Mononuclear cell (primary cell): ENCODE measurements at places on chromosomes 5 and 9. TPM values are rescaled to one million over a fixed set of nuclear protein-coding genes. Genes with fewer than 3 reads are reported as not detected.

The MEIKIN gene
- 1.0 TPM for total RNA-seq

The ARSI gene
- 4.8 TPM for total RNA-seq

The KCNT1 gene
- 0.10 TPM for total RNA-seq

The NR5A1 gene
- total RNA-seq = not detected

The IL3 gene
- total RNA-seq = not detected

The PHYHD1 gene
- 0.73 TPM for total RNA-seq

The FOXD4L6 gene
- not detected for total RNA-seq

The FYB1 gene
- 189 TPM for total RNA-seq

The NTRK2 gene
- total RNA-seq = 0.10 TPM

The SLC25A2 gene
- 0.73 TPM for total RNA-seq

The ZBTB26 gene
- total RNA-seq = 7.5 TPM
